ENCODE measurements at places on chromosomes 1 and 21.
A peak's percentile ranks its signal among the peaks of the same experiment; 100 is the strongest.

DNA sequence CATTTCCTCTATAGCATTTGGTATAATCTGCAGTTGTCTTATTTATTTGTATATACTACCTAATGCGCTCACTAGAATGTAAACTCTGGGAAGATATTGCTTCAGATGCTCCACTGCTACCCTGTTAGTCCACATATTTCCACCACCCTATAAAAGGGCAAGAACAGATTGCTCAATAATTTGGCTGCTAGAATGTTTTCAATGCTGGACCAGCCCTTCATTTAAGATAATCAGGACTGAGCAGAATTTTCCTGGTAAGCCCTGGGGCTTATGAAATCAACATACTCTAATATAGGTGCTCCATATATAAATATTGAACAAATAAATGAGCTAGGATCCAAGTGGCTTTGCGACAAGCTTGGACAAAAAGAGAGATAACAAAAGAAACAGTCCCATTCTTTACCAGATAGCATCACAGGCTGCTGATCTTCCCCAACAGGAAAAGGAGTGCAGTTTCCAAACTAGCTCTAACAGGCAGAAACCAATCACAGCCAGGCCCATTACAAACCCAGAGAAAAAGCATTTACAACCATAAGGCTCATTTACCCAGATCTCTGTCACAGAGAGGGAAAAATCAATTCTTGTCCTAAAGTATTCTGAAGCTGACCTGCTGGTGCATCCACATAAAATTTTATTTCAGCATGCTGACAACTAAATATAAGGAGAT lies 8.3 kb downstream of the BCAR3 start:
- no peak for DNase-seq

- DNase-seq = no peak
Observed at GRCh38 chr1:212605441-212606394, 2.8 kb upstream of the ATF3 start.

DNA sequence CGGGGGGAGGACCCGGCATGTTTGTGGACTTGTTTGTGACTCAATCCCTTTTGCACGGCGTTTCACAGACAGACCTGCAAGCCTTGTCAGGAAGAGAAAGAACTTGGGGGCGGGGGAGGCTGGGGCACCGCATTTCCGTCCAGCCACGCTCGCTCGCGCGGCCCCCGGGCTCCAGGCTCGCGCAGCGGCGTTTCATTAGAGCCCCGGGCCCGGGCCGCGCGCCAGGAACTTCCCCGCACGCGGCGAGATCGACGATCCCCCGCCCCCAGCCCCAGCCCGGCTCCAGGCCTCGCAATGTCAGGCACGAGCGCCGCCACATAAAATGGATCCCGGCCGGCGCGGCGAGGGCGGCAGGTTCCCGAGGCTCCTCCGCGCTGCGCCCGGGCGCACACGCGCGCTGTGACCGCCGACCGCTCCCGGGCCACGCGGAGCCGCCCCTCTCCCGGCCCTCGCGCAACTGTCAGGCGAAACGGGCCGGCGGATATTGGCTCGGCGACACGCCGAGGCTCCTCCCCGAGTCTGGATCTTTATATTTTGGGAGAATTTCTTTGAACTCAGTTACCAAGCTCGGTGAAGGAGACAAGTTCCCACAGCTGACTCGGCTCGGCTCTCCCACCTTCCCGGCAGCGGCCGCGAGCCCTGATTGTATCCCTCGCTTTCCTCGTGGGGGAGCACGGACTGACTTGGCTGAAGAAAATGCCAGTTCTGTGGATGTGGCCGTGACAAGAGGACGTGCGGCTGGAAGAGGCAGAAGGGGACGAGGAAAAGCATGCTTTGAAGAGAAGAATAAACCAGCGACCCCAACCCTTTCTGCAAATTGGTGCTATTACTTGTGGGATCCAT lies at the start of gene KIF26B:
Gene KIF26B (plus strand): TSS at position 557 of the 843 bp plus-strand sequence. CDS start 440 bp downstream, outside the sequence.
- peak; percentile 64 for DNase-seq

- DNase-seq = no peak
Observed at GRCh38 chr1:152487871-152488270, 22.7 kb upstream of the LCE5A start.

DNA sequence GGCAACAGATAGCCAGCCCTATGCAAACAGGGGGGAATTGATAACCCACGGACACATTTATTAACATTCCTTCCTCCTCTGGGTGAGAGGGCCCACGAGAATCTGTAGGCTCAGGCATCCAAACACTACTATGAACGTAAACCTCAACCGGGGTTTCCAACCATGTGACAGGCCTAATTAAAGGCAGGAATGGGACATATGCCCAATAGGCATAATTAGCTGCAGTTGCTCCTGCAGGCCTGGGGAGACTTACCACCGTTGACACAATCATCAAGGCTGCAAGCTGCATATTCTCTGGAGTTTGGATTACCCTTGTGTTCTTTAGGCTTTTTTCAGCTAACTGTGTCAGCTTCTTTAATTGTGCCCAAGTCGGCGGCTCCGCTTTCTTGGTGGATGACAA lies 22.2 kb upstream of the GBP1 start:
- no peak for DNase-seq

DNA sequence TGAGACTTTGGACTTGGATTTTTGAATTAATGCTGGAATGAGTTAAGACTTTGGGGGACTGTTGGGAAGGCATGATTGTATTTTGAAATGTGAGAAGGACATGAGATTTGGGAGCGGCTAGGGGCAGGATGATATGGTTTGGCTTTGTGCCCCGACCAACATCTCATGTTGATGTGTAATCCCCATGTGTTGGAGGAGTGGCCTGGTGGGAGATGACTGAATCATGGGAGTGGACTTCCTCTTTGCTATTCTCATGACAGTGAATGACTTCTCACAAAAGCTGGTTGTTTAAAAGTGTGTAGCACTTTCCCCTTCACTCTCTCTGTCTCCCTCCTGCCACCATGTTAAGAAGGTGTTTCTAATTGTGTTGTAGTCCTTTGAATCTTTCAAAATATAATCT lies 9.3 kb upstream of the PHGDH start:
- no peak for DNase-seq

DNA sequence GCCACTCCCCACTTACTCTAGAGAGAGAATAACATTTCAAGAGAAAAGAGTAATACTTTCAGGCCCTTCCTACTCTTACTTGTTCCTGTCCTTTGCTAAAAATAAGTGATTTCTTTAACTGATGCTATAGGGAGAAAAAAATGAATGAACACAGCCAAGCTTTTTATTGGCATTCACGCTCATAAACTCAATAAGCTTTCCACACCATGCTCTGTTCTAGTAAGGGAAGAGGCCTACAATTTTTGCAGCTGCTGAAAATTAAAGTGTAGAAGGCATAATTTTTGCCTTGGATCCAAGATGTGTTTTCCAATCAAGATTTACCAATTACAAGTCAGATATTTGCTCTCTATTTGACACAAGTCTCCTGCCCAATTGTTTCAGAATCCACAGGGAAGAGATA lies 188.1 kb upstream of the RGS18 start:
- no peak for DNase-seq

DNA sequence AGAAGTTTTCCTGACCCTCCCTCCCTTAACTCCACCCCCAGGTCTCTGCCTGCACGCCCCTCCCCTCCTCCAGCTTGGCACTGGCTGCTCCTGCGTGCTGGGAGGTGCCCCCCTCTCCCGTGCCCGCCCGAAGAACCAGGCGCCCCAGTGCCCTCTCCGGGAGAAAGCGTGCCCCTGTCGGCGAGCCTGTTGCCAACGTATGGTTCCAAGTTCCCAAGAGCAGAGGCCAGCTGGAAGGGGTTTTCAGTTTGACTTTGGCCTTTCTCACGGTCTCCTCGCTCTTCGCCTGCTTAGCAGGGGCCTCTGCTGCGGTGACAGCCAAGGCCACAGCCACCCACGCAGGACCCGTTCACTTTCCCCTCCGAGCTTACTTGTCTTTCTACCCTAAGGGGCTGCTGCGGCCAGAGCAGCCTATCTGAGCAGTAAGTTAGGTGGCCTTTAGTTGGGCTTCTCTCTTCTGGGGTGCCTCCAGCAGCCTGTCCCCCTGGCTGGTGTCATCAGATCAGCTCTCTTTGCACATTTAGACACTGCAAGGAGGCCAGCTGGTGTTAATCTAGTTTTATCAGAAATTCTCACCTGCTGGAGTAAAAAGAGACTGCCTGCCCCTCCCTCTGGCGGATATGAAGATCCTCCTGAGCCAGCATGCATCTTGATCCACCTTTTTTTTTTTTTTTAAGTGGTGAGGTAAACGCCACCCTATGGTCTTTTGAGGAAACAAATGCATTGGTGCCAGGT lies 1.5 kb downstream of the STUM start:
- no peak for DNase-seq

DNA sequence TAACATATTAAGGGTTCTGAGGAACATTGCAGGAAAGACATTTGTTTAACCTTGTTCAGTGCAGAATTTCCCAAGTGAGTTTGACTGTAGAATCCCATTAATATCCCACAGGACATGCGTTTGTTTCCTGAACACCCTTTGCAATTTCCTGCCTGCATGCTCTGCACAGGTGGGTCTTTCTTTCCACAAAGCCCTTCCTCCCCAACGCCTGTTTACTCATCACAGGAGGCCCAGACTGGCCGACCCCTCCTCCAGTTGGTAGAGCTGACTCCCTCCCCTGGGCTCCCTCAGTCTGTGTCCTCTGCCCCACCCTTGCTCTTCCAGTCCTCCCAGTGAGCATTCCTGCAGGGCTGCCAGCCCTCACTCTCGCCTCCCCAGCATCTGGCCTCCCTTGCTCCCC lies 47.5 kb upstream of the CTPS1 start:
- DNase-seq = no peak

GRCh38 chr1:149879556-149879955 lies 19.8 kb upstream of the BOLA1 start:
- no peak for DNase-seq

DNA sequence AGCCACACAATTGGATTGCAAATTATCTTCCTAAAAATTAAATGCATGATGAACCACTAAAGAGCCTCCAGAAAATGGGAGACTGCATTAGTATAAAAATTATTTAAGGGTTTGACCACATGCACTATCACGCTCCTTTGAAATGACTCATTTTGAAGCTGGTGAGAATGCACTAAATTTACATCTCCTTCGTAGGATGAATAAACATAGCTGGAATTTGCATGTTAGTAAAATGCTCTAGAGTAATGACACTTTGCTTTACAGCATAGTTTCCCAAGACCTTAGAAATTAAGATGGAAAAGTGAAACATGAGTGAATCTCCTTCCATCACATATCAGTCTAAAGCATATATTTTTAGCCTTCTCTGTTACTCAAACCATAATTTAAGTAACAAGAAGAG lies 2.4 kb downstream of the PLPPR4 start:
- no peak for DNase-seq

DNA sequence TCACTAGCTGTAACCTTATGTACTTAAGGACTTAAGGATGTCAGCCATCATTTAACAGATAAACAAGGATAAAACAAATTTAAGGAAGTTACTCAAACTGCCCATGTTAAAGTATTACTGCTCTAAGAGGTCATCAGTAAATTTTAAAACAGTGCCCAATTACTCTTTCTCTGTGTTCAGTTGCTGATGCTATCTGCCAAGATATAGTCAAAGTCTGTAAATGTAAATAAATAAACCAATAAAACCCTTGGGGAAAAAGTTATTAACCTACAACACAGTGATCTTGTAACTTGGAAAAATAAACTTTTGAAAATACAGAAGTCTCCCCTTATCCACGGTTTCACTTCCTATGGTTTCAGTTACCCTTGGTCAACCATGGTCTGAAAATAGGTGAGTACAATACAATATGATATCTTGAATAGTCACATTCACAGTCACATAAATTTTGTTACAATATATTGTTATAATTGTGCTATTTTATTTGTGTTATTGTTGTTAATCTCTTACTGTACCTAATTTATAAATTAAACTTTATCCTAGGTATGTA lies 501.8 kb downstream of the LMO4 start:
- no peak for DNase-seq

DNA sequence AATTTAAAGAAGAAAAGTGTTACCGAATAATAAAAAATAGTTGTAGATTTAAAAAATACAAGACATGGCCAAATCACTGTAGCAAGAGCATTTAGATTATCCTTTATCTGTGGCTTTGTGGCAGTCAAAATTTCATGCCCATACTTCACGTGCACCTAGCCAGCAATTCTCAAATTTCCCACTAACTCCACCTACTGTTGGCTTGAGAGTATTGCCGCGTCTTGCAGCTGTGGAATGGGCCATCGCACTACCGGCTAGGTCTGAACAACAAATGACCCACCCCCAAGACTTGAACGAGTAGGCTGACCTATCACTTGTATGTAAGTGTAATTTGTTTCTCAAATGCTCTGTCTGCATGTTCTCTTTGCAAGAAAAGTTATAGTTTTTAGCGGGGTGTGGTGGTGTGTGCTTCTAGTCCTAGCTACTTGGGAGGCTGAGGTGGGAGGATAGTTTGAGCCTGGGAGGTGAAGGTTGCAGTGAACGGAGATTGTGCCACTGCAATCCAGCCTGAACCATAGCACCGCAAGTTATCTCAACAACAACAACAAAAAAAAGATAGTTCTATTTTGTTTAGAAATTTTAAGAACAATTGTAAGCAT lies 4.1 kb downstream of the KRTAP13-4 start:
- DNase-seq = peak; percentile 4

- no peak for DNase-seq
Observed at GRCh38 chr1:63359561-63359960, 7.9 kb upstream of the ALG6 start.

- no peak for DNase-seq
Observed at GRCh38 chr1:58818976-58819375, 35.1 kb upstream of the JUN start.

DNA sequence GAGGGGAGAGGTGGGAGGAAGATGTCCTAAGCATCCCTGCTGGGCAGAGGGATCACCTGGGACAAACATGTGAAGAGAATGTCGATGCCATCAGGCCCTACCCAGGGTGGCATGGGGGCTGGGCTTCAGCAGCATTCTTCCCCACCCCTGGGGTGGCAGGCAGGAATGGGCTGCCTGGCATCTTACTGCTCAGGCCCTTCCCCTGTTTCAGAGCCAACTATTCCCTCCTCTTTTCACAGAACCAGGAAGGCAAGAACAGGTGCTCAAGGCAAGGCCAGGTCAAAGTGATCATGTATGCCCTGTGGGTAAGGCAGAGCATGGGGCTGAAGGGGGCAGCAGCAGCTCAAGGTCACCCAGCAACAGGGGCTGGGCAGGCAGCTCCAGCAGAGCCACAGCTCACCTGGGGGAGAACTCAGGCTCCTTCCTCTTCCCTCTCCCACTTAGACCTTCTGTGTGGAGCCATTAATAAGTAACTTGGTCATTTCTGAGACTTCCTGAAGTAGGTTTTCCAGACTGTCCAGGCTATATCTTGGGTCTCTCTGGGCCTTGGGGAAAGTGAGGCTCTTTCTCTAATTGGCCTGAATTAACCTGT lies 56.4 kb downstream of the ELK4 start:
- no peak for DNase-seq

DNA sequence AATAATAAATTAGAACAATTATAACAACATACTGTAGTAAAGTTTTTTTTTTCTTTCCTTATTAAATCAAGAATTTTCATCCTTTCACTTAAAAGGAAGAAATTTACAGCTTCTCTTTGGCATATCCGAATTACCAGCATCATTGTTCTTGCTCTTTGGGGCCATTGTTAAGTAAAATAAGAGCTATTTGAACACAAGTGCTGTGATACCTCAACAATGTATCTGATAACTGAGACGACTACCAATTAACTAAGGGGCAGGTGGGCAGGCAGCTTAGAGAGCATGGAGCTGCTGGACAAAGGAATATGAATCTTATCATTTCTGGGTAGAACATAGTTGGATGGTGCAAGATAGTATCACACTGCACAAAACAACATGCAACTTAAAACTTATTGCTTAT lies 719.9 kb upstream of the TMPRSS15 start:
- DNase-seq = no peak

Data from H54 (cell line).